ENCODE measurements at places on chromosomes 11 and 22.
A peak's percentile ranks its signal among the peaks of the same experiment; 100 is the strongest.

DNA sequence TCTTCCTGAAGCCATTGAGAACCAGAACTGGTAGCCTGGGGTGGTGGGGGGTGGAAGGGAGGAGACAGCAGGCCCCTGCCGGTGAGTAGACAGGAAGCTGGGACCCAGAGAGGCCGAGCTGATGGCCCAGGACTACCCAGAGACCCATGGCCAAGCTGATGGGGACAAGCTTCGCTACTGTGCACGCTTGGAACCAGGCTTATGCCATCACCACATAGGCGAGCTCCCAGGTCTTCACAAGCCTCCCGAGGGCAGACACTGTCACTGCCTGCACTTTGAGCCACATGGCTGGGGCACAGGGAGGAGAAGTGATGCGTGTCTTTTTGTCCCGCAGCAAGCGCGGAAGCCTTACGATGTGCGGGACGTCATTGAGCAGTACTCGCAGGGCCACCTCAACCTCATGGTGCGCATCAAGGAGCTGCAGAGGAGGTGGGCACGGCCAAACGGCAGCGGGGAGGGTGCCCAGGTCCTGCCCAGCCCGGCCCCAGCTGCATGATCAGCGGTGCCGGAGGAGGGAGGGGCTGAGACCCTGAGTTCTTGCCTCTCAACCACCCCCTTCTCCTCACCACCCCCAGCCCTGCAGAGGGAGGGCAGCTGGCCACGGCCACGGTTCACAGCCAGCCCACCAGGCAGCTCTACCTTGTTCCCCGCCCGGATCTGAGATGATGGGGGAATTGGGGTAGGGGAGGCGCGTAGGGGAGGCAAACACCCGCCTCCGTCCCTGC lies 76.0 kb upstream of the KCNQ1OT1 start:
- DNase-seq: no peak

DNA sequence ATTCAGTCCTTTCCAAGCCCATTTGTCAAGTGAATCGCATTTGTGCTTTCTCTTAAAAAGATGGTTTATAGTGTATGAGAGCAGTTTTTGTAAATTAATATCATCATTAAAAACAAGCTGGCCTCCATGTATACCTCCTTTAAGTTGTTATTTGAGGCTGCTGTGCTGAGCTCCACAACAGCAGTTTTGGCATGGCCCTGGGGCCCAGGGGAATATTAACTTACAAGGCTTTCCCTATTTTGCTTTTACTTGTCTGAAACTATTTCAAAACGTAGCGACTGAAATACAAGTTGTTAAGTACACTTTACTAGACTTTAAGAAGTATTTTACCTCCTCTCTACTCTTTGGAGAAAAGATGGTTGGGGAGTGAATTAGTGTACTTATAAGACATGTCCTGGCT lies 4.9 kb upstream of the BARX2 start:
- no peak for DNase-seq

GRCh38 chr11:95638501-95638900 lies 151.1 kb downstream of the FAM76B start:
- no peak for DNase-seq

DNA sequence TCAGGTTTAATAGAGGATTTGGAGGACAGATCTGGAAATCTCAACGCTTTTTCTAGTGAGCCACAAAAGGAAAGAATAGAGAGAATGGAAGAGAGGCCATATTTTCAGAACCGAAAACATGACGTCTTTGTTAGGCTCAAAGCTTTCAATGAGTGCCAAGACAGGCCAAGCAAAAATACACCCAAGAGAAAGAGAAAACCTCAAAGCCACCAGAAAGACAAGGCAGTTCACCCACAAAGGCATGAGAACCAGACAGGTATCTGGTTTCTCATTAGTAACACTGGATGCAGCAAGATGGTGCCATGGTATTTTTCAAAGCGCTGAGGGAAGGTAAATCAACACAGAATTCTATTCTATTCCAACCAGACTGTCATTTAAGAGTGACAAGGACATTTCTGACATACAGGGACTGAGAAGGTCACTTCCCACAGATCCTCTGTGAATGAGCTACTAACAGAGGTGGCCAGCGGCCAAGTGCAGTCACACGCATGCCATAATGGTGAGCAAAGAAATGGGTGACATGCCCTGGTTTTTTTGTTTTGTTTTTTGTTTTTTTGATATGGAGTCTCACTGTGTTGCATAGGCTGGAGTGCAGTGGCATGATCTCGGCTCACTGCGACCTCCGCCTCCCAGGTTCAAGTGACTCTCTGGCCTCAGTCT lies 41.9 kb downstream of the TOLLIP start:
- DNase-seq: no peak

DNA sequence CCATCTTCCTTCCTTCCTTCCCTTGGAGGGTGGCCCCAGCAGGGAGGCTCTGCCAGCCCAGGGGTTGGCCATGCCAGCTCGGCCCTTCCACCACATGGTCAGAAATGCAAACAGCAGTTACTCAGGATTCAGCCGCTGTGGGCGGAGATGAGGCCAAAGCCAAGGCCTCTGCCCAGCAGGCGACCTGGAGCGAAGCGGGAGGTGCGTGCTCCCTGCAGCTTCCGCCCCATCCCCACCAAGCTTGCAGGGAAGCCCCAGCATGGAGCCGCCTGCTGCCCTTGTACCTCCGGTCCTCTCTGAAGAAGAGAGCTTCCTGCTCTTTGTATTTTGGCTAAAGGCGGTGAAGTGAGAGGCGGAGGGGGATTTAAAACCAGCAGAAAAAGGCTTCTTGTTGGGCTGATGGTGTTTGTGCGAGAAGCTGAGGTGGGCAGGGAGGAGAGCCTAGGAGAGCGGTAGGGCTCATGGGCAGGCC lies 50.4 kb downstream of the ANO1 start:
- DNase-seq: no peak

DNA sequence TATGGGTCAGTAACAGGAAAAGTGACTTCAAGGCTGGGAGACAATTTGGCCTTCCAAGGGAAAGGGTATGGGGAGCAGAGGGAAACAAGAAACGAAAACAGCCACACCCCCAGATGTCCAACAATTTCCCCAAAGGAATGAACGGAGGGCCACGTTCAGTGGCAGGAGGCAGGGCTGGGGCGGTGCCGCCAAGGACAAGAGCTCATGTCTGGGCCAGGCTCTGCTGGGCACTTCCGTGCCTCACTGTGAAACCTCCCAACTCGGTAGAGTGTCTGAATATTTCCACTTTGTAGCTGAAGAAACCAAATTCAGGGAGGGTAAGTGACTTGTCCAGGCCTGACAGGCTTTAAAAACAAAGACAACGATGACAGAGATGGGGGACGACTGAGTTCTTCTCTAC lies 11.9 kb downstream of the IFT27 start:
- DNase-seq: no peak

DNA sequence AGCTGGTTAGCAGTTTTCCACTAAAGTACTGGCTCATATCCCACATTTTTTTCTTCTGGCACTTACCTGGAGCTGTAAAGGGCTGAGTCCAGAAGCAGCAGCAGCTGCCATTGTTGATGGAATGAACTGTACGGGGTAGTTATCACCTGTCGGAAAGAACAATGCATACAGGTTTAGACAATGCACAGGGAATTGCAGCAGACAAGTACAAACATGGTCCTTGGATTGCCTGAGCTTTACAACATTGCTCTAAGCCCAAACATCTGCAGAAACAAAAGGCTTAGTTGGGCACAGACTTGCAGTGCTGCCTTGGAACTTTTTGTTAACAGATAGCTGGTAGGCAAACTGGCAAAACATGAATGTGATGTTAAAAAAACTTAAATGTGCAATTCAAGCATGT lies 258.8 kb downstream of the SOX6 start:
- no peak for DNase-seq

GRCh38 chr11:21933095-21933494 lies 259.8 kb upstream of the ANO5 start:
- no peak for DNase-seq

DNA sequence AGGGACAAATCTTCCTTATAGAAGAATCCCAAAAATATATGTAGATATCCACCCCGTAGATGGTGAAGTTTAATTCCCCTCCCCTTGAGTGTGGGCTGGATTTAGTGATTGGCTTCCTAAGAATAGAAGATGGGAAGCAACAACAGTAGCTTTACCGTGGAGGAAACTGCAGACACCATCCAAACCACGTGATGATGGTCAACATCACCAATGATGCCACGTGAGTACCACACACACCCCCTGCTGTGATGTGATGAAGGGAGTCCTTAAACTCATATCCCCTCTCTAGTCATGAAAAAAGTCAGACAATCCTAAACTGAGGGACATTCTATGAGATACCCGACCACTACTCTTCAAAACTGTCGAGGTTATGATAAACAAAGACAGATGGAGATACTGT lies 76.4 kb upstream of the SLC22A12 start:
- DNase-seq: no peak

DNA sequence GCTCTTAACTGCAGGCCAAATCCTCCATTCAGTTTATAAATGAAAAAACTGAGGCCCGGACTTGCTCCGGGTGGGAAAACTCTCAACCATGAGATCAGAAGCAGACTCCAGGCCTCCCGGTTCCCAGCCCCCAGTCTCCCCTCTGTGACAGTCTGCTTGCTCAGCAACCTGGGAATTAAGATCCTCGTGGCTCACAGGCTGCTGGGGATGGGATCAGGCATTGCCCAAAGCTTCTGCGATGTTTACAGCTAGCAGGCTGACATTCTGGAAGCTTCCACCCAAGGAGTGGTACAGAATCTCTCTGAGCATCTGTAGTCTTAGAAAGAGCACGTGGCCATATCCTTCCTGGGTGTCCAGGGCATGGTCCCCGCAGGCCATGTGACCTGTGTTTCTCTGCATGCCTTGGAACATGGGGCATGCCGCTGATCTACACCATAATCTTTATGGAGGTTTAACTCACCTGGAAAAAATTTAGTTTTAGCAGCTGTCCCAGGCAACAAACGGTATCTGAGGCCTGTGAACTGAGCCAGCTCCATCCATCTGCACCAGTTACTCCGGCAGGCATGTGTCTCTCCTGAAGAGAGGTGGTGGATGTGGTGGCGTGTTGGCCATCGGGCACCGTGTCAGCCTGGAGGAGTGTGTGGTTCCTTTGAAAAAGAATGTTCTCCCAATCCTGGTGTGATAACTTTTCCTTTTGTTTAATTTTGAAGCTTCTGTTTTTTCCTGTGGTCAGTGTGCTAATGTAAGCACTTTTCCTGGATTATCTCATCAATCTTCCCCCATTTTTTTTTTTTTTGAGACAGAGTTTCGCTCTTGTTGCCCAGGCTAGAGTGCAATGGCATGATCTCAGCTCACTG lies 7.9 kb downstream of the FBLN1 start:
- DNase-seq: no peak

DNA sequence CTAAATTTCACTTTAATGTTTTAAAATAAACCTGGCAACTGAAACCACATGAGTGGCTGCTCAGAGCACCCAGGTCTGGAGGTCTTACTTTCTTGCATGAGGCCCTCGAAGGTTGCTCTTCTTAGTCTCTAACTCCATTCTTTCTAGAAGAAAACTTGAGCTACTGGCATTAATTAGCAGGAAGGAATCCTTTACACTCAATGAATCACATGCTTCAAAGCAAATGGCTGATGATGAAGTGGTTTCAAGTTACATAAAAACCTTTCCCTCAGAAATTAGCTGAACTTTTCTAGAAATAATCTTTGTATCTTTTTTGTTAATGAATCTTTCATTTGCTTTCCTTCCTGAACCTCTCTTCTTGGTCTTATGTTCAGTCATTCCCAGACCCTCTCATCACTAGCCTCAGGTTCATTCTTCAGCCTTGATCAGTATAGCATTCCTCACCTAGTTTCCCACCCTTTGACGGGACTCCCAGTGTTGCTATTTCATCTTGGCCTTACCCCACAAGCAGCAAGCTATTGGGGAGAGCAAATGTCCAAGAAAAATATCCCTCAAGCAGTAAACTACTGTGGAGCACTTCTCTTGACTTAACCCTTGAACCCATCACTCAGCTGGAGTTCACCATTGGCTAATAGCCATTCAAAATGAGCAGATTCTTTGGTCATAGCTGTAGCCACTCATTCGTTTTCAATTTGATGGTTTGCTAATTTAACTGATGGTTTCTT lies 75.1 kb downstream of the INSC start:
- no peak for DNase-seq

DNA sequence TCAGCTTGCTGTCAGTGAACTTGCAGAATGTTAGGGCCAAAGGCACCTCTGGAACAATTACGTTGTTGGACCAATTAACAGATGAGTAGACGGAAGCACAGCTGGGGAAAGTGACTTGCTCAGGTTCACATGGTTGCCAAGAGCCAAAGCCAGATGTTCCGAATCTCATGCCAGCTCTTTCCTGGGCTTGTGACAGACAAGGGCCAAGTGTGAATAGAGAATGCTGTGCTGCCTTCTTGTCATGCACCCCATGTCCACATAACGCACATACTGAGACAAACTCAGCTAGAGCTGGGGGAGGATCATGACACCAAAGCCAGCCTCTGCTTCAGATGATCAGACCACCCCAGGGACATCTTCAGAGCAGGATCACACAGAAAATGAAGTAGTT lies 616.3 kb downstream of the INSC start:
- DNase-seq: no peak

DNA sequence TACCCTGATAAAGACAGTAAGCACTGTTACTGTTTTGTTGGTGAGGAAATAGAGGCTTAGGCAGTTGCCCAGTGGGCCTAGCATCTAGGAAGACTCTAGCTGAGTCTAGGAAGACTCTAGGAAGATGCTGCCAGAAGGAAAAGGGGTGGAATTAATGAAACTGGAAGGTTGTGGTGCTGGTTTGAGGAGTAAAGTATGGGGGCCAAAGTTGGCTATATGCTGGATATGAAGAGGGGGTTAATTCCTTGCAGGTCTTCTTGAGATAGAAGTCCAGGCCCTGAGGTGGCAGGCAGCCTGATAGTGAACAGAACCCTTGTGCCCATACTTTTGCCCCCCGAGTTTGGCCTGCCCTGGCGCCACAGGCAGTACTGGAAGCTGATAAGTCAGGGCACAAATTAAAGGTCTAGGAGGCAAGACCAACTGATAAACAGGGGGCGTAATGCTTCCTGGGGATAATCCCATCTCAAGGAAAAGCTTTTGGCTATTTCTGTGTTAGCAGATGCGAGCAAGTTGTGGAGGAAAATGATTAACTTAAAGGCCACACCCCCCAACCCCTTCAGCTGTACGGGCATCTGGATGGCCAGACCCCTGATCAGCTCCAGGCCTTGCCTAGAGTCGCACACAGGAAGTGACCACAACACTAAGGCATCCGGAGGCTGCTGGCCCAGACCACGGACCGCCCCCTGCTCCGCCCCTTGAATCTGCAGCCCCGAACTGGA lies 3.1 kb downstream of the ILK start:
- peak; percentile 62 for DNase-seq

DNA sequence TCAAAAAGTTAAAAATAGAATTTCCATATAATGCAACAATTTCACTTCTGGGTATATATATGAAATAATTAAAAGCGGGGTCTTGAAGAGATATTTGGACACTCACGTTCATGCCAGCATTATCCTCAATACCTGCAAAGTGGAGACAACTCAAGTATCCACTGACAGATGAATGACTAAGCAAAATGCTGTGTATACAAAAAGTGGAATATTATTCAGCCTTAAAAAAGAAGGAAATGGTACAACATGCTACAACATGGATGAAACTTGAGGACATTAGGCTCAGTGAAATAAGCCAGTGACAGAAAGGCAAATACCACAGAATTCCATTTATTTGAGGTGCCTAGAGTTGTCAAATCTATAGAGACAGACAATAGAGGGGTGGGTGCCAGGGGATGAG lies 62.5 kb upstream of the GAL start:
- DNase-seq: no peak

Measured in inflammatory macrophage (primary cell).